ENCODE measurements at places on chromosomes 5 and 9.
A peak's percentile ranks its signal among the peaks of the same experiment; 100 is the strongest.

GRCh38 chr9:107487521-107488374 is 1.8 kb downstream of the KLF4 start:
- peak; percentile 50 for DNase-seq

- DNase-seq = no peak
Observed at GRCh38 chr5:130023604-130024003, 119.3 kb downstream of the CHSY3 start.

GRCh38 chr5:157486221-157486681 is 26.2 kb downstream of the NIPAL4 start:
- DNase-seq = no peak

DNA sequence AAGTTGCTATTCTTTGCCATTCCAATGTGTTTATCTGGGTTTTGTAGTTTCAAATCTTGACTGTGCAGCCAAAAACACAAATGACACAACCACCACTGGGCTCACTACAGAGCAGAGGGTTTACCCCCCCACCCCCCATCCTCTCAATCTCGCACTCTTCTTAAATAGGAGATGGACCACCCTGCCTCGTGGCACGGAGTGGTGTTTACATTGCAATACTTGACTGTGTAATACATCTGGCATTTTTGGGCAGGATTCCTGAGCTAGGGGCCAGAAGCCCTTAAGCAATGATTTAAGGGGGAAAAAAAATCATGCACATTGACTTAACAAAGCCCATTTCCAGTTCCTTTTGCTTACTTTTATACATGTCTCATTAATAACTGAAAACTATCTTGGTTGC is 19.0 kb downstream of the PTCH1 start:
- no peak for DNase-seq

DNA sequence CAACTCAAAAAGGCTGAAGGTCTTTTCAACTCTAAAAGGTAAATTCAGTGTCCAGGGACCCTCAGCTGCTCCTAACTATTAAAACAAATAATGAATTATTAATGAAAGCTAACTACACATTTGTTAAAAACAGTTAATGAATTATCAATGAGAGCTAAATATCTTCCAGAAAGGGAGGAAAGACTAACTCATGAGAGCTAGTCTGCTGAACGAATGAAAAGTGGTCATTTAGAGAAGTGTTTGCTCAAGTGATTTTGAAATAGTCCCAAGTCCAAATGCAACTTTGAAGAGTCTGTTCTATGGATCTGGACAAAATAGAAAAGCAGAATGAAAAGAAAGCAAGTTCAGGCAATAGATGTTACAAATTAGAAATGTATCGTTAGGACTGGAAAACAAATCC is 133.9 kb upstream of the SPEF2 start:
- no peak for DNase-seq

DNA sequence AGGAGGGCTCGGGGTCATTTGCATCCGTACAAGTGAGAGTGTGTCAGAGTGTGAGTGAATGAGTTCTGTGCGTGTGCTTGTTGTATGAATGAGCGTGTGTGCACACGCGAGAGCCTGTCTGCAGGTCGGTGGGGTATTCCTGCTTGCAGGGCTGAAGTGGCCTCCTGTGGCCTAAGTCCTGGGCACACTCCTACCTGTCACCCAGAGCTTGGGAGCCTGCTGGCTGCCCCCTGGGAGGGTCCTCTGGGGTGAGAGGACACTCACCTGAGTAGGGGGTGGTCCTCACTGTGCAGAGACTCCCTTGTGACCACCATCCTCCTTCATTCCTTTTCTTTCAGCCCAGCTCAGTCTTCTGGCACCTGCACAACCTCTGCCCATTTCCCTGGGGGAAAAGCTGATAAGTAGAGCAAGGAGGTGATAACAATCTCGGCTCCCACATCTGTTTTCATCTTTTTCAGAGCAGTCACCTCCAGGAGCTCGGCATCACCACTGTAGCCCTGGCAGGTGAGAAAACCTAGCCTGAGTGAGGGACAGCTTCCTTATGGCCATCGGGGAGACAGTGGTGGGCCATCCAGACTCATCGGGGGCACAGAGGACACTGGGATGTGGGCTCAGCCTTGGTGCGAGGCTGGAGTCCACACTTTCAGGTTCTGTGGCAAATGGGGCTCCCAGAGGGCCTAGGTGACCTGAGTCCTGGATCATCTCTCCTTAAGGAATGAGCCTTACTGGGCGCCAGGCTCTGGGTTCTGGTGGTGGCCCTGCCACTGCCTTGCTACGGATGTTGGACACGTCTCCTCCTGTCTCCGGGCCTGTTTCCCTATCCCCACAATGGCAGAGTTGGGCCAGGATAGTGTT is 38.7 kb upstream of the SYNPO start:
- DNase-seq = no peak

DNA sequence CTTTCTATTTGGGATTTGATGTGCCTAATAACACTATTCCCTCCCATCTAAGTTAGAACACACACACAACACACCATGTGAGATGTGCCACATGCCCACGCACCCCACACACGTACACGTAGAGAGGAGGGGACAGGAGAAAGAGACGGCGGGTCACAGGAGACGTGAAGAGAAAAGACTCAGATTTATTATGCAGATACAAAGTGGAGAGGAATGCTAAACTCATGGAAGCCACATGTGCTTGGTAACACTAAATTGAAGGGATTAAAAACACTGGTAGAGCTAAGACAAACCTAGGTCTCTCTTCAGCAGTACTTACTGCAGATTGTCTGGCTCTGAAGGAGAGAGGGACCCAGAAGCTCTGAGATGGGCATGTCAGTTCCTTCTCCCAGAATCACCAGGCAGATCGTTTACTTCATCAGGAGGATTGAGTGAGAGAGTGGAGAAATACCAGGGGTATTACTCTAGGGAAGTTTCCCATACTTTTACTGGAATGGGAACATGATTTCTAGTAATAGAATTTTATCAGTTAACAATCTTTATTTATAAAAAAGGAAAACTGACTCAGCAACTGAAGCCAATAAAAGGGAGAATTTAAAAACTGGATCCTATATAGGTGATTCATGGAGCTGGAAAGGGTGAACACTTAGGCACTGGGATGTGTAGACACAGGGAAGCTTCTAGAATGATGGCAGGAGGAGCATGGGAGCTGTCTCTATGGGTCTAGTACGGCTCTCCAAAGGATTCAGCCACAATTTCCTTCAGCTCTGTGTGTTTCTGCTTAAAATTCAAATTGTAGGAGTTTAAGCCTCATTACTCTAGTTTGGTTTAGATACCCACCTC is 139.4 kb downstream of the MACIR start:
- no peak for DNase-seq

DNA sequence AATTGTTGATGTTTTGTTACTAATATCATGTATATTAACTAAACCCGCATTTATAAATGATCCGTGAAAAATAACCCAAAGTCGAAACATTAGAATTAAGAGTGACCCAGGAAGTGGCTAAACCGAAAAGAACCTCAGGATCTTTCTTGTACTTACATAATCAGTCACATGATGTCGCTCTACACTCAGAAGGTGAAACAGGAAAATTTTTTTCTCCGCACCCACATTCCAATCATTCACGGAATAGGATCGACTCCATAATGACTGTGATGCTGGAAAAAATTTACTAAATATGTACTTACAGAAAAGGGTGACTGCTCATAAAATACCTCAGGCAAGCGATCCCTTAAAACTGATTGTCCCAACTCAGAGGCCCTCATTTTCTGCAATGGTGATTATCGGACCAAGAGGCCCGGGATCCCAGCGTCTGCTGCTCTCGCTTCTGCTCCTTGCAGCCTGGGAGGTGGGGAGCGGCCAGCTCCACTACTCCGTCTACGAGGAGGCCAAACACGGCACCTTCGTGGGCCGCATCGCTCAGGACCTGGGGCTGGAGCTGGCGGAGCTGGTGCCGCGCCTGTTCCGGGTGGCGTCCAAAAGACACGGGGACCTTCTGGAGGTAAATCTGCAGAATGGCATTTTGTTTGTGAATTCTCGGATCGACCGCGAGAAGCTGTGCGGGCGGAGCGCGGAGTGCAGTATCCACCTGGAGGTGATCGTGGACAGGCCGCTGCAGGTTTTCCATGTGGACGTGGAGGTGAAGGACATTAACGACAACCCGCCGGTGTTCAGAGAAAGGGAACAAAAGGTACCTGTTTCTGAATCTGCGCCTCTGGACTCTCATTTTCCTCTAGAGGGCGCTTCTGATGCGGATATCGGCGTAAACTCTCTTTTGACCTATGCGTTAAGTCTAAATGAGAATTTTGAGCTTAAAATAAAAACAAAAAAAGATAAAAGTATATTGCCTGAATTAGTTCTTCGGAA is at the start of gene PCDHA12:
Gene PCDHA12, plus strand, starts transcription at position 224 of the 981 bp plus-strand sequence. Its CDS starts 165 bp downstream, at position 389.
- no peak for DNase-seq

DNA sequence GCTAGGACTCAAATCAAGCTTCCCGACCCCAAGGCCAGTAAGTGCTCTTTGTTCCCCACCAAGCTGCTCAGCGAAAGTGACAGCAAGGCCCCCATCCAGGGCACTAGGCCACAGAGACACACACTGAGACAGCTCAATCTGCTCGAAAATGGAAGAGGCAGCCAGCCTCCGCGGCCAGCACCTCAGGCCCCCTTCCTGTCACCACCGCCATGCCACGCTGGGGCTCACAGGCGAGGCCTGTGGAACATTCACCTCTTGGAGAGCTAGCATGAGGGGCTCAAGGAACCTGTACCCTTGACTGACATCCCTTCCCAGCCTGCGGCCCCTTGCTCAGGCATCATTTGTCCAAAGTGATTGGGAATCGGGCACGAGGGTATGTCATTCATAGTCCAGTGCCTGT is 71.4 kb downstream of the PAX5 start:
- no peak for DNase-seq
